ENCODE measurements at places on chromosomes 3 and 15. TPM values are rescaled to one million over a fixed set of nuclear protein-coding genes. Genes with fewer than 3 reads are reported as not detected.

Gene SYNM
- total RNA-seq, result 5.6 TPM

Gene EXD1
- not detected for total RNA-seq

Gene SNTN
- total RNA-seq, result not detected

GRCh38 chr3:145017959-145018358 lies 1046.3 kb downstream of the DIPK2A start:
- peak; percentile 63 for DNase-seq

DNA sequence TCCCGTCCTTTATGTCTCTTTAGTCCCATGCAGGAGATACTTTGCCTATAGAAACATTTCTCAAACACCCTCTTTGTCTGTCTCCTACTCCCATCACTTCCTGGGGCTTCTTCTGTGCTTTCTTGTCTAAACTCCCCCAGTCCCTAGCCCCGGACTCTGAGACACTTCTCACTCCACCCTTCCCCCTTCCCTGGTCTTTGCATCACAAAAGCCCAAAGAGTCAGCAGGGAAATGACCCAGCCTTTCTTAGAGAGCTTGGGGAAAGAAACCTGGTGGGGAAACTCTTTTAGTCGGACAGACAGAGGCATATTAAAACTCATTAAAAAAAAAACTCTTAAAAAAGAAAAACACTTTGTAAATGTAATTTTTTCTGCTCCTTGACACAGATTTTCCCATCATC lies 211.2 kb downstream of the TJP1 start:
- no peak for DNase-seq

GRCh38 chr3:197317250-197317963 lies 19.0 kb upstream of the DLG1 start:
- peak; percentile 86 for DNase-seq

DNA sequence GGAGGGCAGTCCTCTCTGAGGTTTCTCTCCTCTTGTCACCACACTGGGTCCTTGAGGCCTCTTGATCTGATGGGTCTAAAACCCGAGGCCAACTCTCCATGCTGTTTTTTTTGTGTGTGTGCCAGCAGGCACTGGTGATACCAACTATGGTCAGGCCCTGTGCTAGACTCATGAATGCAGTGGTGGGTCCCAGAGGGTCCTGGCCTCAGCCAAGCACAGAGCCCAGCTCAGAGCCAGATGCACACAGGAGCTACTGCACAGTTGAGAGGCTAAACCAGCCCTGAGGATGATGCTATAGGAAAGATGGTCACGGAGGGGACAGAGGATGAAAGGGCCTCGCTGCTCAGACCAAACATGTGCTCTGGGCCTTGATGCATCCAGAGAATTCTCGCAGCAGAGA lies 33.5 kb downstream of the RAB6B start:
- no peak for DNase-seq

Measured in LHCN-M2 (cell line).